Astrocyte of the spinal cord (primary cell): ENCODE measurements at places on chromosomes 16 and 17.

- DNase-seq: no peak
Observed at GRCh38 chr16:13176711-13177110, 275.3 kb downstream of the SHISA9 start.

DNA sequence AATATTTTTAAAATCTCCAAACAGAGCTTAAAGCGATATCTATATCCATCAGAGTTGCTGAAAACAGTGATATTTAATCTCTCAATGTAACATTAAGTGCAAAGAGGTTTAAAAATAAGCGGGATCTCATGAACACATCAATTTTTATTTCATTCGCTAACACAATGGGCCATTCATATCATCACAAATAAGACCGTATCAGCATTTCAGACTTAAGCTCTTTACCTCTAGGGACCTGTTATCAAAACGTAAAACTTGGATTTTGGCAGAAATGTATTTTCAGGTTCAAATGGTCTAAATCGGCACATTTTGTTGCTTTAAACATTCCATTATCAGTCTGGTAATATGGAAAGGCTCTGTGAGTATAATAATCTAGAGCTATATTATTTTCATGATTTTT is 77.9 kb downstream of the TOX3 start:
- no peak for DNase-seq

DNA sequence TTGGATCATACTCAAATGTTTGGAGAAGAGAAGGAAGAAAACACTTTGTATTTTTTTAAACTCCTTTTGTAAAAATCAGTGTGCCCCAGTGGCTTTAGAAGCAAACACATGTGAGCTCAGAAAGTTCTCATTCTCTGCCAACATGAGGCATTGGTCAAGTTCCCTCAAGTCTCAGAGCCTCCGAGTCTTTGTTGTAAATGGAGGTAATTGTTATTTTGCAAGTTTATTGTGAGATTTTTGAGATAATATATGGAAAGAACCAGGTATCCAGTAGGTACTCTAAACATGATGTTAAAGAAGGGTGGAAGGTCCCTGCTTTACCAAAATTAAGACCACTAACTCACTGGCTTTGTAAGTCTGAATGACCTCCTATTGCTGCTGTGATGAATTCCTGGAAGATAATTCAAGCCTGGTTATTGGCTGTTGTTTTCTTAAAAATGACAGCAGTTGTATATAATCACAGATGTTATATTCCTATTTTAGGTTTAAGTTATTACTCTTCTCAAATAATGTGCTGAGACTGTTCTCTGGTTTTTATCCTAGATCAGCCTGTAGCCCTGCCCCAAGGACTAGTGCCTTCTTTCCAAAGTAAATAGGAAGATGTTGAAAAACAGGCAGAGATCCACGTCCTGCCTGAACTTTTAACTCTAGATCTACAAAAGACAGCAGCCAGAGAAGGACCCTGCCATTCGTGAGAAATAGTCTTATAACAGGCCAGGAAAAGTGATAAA is 2.4 kb downstream of the HLF start:
- no peak for DNase-seq

GRCh38 chr16:27761816-27762215 is 211.9 kb downstream of the KATNIP start:
- peak; percentile 43 for DNase-seq
